ENCODE measurements at places on chromosomes 2 and 18. TPM values are rescaled to one million over a fixed set of nuclear protein-coding genes. Genes with fewer than 3 reads are reported as not detected.

Gene LCT
- polyA plus RNA-seq, result 0.08 TPM

GRCh38 chr2:121699421-121700333 lies 37.0 kb downstream of the NIFK start:
- DNase-seq, result no peak

Gene ERICH2
- polyA plus RNA-seq, result 3.0 TPM

GRCh38 chr18:70693246-70693645 lies 404.4 kb downstream of the SOCS6 start:
- DNase-seq, result no peak

GRCh38 chr2:219029829-219030165 lies 11.5 kb downstream of the CFAP65 start:
- DNase-seq, result peak; percentile 54

GRCh38 chr2:233007739-233008138 lies 5.3 kb downstream of the NGEF start:
- DNase-seq, result no peak

DNA sequence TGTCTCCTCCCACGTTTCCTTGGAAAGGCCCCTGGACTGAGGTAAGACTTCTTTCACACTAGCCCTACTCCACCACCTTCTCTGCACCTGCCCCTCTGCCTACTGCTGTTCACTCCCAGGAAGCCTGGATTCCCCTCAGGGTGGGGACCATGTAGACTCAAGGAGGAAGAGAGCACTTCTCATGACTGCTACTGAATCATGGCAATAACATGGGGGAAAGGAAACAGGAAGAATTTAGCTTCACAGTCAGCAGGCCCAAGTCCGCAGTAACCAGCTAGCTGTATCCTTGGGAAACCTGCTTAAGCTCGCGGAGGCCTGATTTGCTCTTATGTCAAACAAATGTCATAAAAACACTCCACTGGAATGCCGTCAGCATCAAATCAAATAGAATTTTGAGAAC lies 126.2 kb upstream of the CAPN13 start:
- DNase-seq, result no peak

DNA sequence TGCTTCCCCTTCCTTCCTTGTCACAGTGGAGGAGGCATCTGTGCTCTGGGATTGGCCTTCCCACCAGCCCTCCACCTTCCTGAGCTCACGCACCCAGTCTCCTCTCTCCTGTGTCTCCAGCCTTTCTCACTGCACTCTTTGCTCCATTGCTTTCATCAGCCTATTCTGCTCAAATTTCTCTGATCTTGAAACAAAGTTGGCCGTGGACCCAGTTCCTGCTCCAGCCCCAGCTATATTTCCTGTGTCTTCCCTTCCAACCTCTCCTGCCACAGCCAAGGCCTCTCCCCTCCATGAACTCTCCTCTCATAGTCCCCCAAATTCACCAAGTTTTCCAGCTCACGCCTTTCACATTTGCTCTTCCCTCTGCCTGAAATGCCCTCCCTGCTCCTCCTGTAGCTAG lies 226.6 kb upstream of the AGAP1 start:
- DNase-seq, result no peak

Gene SCN9A
- 17.6 TPM for polyA plus RNA-seq

GRCh38 chr2:32423536-32423935 lies 66.7 kb downstream of the BIRC6 start:
- DNase-seq, result no peak

DNA sequence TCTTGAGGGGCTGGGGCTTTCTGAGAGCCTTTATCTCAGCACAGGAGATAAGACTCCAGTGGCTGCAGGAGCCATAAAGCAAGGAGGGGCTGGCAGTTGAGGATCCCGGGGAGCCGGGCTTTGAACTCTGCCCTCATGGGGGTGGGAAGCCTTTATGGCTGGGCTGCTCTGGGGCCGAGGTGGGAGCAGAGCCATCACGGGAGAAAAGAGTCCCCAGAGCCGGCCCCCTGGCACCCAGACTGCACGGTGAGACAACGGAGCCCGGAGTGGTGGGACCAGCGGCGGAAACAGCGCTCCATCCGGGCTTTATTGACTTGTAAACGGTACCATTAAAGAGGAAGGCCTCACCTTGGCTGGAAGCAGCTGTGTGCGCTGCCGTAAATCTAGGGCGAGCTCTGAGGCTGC lies 162.6 kb downstream of the MYCN start:
- DNase-seq, result no peak

- no peak for DNase-seq
Observed at GRCh38 chr18:79645291-79645983, 34.2 kb upstream of the CTDP1 start.

DNA sequence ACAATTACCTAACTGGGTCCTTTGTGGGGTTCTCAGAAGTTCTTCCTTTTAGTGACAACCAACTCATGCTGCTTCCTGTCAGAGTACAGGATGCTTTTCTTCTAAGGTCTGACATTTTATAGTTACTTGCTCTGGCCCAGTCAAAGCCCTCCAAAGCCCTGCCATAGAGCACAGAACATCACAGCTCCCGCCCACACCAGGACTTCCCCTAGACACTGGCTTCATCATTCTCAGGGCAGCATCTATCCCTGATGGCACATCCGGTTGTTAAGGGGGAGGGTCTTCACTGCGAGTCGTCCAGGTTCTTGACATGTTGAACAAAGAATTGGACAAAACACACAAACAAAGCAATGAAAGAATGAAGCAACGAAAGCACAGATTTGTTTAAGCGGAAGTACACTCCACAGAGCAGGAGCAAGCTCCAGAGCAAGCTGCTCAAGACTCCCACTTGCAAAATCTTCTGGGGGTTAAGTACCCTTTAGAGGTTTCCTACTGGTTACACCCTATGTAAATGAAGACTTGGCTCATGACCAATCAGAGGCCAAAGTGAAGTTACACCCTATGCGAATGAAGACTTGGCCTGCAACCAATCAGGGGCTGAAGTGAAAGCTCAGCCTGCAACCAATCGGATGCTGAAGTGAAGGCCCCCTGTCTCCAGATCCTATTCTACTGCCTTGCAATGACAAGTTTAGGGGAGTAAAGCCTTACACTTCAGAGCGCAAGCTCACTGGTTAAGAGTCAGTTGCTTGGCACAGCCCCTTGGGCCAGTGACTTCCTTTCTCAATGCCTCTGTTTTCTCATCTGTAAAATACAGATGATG lies 79.0 kb downstream of the HDAC4 start:
- no peak for DNase-seq

GRCh38 chr2:199395311-199395710 lies 62.4 kb downstream of the SATB2 start:
- no peak for DNase-seq

Gene MOGAT1
- polyA plus RNA-seq, result 0.20 TPM

DNA sequence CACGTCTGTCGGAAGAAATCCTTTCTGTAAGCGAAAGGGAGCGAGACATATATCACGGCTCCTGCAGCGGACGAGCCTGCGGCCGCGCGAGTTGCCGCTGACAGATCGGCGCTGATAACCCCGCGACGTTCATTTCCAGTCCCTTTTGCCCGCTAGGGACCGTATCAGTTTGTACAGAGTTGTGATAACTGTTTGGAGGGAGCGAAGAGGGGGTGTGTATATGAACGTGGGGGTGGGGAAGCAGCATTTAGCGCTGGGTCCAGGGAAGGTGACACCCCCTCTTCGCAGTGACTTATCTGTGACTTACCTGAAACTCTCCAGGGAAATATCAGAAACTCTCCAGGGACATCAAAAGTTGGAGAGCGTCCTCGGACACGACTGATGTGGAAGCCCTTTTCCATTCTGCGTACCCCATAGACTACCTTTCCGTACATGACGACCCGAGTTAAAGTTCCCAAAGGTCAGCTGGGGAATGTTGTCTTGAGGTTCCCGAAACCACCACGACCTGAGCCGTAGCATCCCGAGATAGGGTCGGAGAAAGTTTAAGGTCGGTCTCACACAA lies 948 bp upstream of the GATA6 start:
- no peak for DNase-seq

Gene UPP2
- polyA plus RNA-seq, result 1.2 TPM

- DNase-seq, result no peak
Observed at GRCh38 chr2:105872830-105873229, 128.1 kb downstream of the NCK2 start.

GRCh38 chr2:74498500-74499266 lies 720 bp downstream of the LBX2 start:
- DNase-seq, result no peak

Gene CXCR2
- 0.26 TPM for polyA plus RNA-seq

- no peak for DNase-seq
Observed at GRCh38 chr2:174615871-174616436, 18.4 kb upstream of the WIPF1 start.

GRCh38 chr18:77360315-77361190 lies 110.9 kb downstream of the GALR1 start:
- no peak for DNase-seq

DNA sequence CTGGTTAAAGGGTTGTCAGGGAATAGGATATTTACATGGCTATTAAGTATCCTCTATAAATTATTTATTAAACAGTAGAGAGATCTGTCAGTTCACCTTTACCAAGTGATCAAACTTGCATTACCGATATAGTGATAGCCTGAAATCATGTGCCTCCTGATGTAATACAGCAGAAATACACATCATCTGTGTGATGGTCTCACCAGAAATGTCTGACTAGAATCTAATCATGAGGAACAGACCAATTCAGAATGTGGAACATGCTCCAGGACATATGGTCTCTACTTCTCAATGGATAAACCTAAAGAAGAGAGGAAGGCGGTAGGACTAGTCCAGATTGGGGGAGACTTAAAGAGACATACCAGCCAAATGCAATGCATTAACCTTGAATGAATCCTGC lies 6.2 kb downstream of the VPS54 start:
- no peak for DNase-seq

GRCh38 chr2:136424112-136424511 lies 306.2 kb upstream of the CXCR4 start:
- no peak for DNase-seq

DNA sequence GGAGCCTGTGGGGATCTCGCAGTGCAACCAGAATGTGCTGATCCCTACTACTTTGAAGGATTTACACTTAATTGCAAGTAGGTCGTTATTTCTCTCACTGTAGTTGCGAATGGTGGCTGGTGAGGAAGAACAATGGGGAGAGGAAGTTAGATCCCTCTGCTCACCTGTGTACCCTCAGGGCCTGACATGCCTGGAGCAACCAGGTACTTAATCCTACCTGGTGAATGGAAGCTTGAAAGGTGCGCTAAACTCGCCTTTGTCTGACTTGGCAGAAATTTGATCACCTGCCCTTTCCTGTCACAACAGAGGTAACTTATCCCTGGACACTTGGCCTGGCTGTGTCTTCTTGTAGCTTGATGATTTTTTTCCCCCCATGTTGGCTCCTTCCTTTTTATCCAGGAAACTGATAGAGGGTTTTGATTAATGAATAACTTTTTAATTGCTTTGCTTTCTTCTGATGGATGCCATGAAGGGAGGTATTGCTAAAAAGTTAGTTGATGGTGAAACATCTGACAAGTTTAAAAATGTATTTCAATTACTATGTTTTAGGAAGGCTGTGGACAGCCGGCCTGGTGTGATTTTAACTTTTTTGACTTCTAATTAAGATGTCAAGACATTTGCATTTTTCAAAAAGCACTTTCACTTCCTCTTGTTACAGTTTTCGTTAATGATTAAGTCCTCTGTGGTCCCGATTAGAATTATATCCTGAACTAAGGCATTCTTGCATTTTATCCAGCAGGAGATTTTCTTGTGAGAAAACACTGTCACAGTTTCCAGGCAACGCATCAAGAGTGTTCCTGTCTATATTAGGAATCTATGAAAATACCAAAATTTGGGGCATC lies 9.2 kb downstream of the SGPP2 start:
- no peak for DNase-seq

DNA sequence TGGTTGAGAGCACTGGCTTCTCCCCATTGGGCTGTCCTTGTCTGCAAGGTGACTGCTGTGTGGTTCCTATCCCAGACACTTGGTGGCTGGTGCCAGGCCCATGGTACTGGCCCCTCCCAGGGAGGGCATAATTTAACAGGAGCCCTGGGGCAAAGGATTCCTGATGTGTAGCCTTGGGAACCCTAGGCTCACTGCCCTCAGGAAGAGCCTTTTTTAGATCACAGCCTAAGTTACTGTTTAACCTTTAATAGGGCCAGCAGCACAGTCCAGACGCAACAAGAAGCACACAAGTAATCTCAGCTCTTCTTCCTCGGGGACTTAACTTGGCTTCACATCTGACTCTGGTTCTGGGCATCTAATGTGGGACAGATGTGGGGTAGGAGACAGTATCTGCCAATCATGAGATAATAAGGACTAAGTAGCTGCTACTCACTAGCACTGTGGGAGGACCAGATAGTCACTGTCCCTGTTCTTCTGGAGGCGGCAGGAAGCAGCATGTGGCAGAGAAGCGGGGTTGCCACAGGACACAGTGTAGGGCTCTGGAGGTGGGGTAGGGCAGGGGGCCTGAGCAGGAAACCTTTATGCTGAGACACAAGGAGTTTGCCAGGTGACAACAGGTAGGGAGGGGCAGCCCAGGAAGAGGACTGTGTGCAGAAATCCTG lies 136.3 kb downstream of the TMEM17 start:
- no peak for DNase-seq

- no peak for DNase-seq
Observed at GRCh38 chr2:133200684-133201421, 367.4 kb downstream of the NCKAP5 start.

Gene CFAP210
- polyA plus RNA-seq, result 4.5 TPM

Gene DCDC2C
- polyA plus RNA-seq, result 0.73 TPM

Gene PAX3
- polyA plus RNA-seq, result 13.7 TPM
